Breast epithelium (tissue), 4 donors: ENCODE measurements at places on chromosomes 2 and 18. TPM values are rescaled to one million over a fixed set of nuclear protein-coding genes. Genes with fewer than 3 reads are reported as not detected.

Gene BMP10
- not detected for total RNA-seq

Gene TMEM178A
- total RNA-seq = 9.4 TPM

Gene ERFE
- 0.98 TPM for total RNA-seq

Gene PLGLB1
- total RNA-seq = not detected

DNA sequence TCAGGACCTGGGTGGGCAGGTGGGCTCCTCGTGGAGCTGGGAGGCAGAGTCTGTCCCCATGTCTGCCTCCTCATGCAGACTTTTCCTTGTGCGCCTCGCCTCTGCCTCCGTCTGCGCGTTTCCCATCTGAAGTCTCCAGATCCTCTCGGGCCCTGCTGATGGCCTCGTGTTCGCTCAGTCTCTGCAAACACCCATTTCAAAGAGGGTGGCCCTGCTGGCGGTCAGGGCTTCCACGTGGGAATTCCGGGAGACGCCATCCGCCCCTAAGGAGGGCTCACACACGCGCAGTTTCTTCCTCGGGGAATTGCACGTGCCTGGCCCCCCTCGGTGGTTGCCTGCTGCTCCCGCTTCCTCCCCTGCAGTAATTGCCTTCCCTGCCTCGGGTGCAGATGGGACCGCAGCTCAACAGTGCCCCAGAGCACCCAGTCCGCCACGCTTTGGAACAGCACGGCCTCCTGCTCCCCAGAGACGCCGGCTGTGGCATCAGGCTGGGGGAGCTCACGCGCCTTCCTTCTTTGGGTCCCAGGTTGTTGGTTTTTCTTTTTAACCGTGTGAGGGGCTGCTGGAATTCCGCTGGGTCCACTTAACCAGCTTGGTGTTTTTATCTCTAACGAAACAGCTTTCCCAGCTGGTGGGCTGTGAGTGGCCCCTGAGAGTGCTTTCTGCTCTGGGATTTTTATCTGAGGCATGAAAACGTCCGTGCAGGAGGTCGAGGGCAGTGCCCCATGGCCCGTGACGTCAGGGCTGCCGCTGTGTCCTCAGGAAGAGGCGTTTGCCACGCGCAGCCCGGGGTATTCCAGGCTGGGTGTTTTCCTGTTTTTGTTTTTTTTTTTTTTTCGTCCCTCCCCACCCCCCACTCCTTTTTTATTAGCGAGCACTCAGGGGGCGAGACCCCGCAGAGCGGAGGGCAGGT, 16.1 kb downstream of the NFATC1 start:
- H3K36me3 ChIP-seq = no peaks in the 10 kb centered on the region
- no peaks in the 10 kb centered on the region for H3K4me1 ChIP-seq
- H3K27ac ChIP-seq = no peak overlapping the region
- H3K27me3 ChIP-seq = no peaks in the 10 kb centered on the region
- no peak overlapping the region for H3K4me3 ChIP-seq
- no peak for DNase-seq

DNA sequence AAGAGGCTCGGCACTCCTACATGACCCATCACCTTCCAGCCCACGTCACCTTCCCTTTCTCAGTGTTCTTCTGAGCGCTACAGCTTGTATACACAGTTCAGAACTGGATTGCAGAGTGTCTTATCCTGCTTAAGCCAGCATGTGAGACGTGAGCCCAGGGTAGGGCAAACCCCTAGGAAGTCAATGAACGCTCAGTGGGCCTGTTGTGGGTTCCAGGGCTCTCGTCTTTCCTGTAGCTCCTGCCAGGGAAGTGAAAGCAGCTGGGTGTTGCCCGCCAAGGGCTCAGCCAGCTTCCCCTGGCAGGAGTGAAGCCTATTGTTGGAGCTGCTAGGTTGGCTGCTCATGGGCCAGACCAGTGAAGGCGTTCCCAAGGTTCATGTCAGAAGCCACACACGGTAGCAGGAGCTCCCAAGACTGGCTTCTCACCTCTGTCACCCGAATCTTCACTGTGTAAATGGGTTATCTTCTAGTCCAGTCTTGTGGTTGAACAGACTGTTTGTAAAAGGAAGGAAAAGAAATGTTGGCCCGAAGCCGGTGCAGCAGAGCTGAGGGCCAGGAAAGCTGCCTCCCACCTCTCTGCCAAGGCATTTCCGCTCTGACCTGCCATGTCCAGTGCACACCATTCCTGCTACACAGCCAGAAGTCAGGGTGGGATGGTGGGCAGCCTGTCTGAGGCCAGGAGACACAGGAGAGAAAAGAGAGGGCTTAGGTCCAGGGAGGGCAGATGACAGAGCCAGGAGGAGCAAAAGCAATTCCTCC, 69.6 kb upstream of the RMDN2 start:
- H3K27ac ChIP-seq = peak overlapping the region; percentile 79
- no peaks in the 10 kb centered on the region for H3K36me3 ChIP-seq
- no peaks in the 10 kb centered on the region for H3K27me3 ChIP-seq
- peak overlapping the region; percentile 39 for H3K4me3 ChIP-seq
- no peaks in the 10 kb centered on the region for H3K4me1 ChIP-seq
- DNase-seq = peak; percentile 73

DNA sequence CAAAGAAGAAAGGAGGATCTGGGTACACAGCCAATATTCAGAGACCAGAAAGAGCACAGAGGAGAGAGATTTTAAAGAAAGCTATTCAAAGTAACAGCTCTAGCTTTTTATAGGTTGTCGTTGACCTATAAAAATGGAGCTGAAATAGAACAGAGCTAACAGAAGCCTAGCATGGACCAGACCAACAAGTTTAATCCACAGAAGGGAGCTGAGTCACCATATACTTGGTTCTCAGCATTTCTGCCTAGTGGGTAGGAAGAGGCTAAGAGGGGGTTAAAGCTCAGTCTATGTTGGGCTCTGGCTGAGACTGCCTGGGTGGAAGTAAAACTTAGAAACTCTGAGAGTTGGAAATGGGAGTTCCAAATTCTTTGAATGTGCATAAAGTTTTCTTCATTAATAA, 678.0 kb upstream of the CDH2 start:
- no peaks in the 10 kb centered on the region for H3K36me3 ChIP-seq
- no peak overlapping the region for H3K4me3 ChIP-seq
- no peak overlapping the region for H3K27ac ChIP-seq
- H3K27me3 ChIP-seq = no peaks in the 10 kb centered on the region
- no peaks in the 10 kb centered on the region for H3K4me1 ChIP-seq
- no peak for DNase-seq

GRCh38 chr18:36176177-36176584, 11.1 kb upstream of the MOCOS start:
- H3K4me3 ChIP-seq = no peak overlapping the region
- no peak overlapping the region for H3K27ac ChIP-seq
- no peaks in the 10 kb centered on the region for H3K4me1 ChIP-seq
- no peak for DNase-seq

GRCh38 chr2:12501469-12502158, 215.1 kb upstream of the TRIB2 start:
- no peak for DNase-seq
- H3K27me3 ChIP-seq = no peaks in the 10 kb centered on the region
- H3K4me3 ChIP-seq = no peak overlapping the region
- no peaks in the 10 kb centered on the region for H3K36me3 ChIP-seq
